H1 (cell line): ENCODE measurements at places on chromosomes 7 and 10.

GRCh38 chr7:120586571-120586970 lies 271.4 kb downstream of the TSPAN12 start:
- no peak for DNase-seq

DNA sequence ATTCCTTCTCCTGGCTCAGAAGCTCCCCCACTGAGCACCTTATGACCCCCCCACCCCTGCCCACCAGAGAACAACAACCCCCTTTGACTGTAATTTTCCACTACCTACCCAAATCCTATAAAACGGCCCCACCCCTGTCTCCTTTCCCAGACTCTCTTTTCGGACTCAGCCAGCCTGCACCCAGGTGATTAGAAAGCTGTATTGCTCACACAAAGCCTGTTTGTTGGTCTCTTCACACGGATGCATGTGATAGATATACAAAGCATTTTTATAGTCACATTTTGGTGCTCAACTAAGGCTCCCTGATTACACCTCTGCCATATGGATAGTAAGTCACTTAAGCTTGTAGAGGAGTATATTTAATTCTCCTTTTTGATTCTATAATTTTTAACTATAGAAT lies 985.8 kb downstream of the REEP3 start:
- no peak for DNase-seq

DNA sequence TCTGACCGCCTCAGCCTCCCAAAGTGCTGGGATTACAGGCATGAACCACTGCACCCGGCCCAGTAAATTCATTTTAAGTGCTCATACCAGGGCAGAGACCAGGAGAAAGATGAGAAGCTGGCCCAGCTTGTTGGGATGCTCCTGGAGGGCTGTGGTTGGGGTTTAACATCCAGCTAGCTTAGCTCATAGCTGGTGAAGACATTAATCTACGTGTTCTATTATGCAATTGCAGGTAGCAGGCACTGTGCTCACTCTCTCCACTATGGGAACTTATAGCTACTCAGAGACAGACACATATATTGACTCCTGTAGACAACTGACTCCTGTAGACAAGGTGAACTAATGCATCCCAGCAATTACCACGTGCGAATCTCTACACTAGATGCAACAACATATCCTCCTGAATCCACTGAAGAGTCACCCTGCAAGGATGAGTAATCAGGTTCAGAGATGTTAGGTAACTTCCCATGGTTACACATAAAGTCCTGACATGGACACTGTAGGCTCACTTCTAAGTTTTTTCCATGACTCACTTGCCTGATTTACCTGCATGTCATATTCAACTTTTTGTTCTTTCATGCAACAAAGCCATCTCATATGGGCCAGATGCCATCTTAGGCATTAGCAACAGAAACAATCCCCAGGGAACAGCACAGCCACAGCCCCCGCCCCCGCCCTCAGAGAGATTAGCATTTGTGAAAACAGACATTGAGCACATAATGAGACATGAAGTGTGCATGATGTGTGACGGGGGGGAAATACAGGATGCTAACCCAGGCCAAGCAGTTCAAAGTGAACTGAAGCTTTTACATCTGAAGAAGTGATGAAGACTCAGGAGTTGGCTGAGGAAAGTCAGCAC lies 37.2 kb downstream of the ERLIN1 start:
- no peak for DNase-seq

GRCh38 chr7:100483090-100483721 lies 521 bp upstream of the NYAP1 start:
- DNase-seq, result no peak

DNA sequence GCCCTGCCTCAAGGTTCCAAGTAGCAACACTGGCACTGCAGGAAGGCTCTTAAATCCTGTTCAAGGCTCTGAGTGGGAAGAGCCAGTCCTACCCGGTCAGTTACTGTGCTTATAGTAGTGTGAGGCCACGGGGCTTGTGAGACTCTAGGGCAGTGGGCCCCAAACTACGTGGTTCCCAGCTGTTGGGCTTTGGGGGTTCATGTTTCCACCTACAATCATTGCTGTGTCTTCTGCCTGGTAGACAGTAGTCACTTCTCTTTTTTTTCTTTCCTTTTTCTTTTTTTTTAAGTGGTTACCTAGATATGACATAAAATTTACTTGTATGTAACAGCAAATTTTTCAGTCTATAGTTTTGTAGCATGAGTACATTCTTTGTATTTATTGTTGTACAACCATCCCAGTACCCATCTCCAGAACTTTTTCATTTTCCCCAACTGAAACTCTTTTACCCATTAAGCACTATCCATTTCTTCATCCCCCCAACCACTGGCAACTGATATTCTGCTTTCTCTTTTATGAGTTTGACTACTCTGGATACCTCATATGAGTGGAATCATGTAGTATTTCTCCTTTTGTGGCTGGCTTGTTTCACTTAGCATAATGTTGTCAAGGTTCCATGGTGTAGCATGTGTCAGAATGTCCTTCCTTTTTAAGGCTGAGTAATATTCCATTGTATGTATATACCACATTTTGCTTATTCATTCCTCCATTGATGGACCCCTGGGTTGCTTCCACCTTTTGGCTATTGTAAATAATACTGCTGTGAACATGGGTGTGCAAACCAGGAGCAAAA lies 7.7 kb downstream of the UBTD1 start:
- no peak for DNase-seq

GRCh38 chr7:55477781-55478374 lies 94.4 kb downstream of the VOPP1 start:
- peak; percentile 45 for DNase-seq

- no peak for DNase-seq
Measured at GRCh38 chr7:39195967-39196366, 218.3 kb downstream of the POU6F2 start.

GRCh38 chr7:45215601-45216062 lies 58.0 kb downstream of the RAMP3 start:
- no peak for DNase-seq

GRCh38 chr10:13971601-13972475 lies 358.9 kb downstream of the FRMD4A start:
- DNase-seq, result no peak

DNA sequence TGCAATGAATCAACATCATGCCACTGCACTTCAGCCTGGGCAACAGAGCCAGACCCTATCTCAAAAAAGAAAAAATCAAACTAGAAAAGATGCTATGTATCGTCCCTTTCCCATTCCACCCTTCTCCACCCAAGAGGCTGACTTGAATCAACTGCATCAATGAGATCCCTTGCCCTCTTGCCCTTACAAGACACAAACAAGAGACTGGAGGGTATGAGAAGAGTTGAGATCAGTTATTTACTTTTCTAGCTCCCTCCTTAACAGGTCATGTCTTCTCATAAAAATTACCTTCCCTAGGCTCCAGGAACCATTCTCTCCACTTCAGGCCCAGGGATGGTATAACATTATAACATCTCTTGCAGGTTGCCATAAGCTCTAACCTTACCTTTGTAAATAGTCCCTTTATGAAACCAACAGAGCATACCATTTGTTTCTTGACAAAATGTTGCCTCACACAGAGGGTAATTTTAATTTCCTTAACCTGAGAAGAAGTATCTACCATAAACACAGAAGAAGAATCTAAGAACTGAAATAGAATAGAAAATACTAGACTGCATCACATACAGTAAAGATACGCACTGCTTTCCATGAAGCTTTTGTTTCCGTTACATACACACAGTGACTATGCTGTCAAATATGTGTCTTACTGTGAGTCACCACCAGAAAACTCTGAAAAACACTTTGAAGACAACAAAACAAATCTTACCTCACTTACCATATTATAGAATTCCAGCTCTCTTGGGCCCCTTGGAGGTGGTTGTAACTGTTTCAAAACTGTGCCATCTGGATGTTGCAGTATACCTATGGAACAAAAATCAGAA lies 30.5 kb downstream of the IPMK start:
- no peak for DNase-seq

DNA sequence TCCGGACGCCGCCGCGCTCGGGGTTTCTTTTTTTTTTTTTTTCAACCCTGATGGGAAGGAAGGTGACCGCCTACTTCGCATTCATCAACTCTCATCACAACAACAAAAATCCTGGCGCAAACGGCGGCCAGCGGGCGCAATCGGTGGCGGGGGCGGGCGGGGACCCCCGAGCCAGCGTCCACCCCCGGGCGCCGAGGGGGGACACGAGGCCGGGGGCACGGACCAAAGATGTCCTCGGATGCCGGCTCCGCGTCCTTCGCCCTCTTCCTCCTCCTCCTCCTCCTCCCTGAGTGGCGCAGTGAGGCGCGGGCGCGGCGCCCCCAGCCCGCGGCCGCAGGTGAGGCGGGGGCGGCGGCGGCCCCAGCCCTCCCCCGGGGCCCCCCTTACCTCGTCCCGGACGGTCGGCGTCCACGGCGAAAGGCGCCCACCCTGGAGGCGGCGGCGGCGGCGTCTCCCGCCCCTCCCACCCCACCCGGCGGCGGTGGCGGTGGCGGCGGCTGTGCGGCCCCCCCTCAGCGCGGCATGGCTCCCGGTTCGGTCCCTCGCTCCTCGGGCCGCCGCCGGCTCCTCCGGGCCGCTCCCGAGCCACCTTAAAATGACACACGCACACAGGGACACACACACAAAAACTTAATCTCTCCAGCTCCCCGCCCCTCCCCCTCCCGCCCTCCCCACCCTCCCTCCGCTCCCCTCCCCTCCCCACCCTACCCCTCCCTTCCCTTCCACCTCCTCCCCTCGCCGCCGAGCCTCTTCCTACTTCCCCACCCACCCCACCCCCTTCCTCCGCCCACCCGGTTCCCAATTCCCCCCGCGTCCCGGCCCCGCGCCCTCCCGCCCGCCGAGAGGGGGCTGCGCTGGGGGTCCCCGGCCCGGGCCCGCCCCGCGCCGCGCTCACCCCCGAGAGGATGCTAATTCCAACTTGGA lies at the start of gene CTBP2:
Gene CTBP2, minus strand, starts transcription at position 632 of the 924 bp plus-strand sequence.
- no peak for DNase-seq

DNA sequence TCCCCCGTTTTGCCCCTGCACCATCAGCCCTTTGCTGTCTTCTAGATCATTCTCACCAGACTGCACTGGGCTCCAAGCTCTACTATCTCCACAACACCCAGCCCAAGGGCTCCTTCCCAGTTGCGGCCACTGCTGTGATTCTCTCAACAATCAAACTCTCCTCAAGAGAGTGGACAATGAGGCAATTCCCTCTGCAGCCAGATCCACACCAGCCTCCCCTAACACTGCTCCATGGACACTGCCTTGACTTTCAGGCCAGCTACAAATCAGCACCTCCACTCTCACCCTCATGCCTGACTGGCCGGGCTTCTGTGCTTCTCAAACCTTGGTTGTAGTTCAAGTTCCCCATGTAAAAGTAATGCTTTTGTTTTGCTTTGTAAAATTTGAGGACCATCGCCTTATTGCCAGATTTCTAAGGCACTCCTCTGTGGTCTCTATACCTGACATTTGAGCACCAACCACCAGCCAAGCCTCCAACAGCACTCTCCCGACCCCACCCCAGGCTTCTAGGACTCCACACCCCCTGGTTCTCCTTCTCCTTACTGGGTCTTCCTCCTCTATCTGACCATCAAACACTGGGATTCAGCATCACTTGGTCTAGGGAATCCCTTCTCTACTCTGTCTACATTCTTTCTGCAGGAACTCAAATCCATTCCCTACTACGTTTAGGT lies 45.4 kb downstream of the PPIF start:
- DNase-seq, result no peak

GRCh38 chr7:47477191-47478016 lies 104.5 kb downstream of the TNS3 start:
- DNase-seq, result no peak

GRCh38 chr10:132685101-132685891 lies 100.7 kb downstream of the NKX6-2 start:
- DNase-seq, result no peak

DNA sequence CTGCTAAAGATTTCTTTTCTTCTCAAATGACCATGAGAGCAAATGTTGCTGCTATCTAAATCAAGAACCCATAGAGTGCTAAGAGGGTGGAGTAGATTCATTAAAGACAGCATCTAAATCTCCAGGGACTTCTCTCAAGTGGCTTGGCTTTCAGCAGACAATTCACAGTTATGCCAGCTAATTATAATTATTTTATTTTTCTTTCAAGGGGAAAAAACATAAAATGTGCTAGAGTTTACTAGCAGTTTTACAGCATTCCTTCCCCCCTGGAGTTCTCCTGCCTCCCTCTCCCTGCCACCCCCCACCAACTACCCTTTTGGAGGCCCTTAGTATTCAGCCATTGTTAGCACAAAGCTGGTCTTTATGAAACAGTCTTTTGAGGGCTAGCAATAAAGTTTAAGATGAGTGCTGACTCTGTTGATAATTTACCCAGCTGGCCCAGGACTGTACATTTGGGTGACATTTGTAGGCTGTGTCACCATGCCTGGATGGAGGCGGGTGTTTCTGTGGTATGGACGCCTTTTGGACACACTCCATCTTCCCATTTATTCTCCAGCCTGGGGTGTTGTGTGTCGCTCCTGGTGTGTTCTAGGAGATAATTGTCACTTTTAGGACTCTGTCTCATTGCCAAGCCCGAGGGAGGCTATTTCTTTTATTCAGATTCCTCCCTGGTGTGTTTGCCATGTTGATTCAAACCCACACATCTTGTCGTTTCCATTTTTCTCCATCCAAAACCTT lies 160.2 kb downstream of the CREB5 start:
- no peak for DNase-seq

- no peak for DNase-seq
Measured at GRCh38 chr7:151057506-151057988, at the start of gene CDK5. TSS of gene CDK5 (minus strand) at chr7:151057897. CDS start at chr7:151057848, 49 bp downstream.

DNA sequence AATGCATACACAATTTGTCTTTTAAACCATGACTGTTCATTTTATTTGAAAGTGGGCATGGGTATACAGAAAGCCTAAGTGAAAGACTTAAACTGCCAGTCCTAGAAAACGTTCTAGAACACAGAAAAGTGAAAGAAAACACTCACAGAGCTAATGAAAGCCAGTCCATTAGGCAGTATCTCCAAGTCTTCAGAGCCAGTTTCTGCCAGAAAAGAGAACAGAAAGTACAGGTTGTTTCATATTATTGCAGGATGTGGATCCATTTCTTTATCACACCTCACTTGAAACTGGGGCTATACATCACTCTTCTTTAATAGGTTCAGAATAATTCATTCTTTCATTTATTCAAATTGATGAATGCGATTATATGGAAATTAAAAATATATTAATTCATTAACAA lies 7.7 kb downstream of the PON1 start:
- no peak for DNase-seq

DNA sequence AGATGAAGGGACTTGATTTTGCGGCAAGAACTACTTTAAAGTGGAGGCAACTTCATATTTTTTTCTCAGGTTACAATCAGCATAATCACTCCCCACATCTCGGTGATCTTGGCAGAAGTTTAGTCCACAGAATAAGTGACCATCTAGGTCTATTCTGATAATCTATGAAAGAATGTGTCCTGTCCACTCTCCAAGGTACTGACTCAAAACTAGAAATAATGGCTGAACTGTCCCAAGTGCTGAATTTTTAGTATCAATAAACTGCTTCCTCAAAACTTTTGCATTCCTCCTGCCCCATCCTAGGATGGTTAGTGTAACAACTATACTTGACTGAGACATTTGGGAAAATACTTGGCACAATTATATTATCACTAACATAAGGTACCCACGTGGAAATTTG lies 10.9 kb upstream of the CHRM2 start:
- no peak for DNase-seq
